ENCODE measurements at places on chromosomes 7 and 10.

DNA sequence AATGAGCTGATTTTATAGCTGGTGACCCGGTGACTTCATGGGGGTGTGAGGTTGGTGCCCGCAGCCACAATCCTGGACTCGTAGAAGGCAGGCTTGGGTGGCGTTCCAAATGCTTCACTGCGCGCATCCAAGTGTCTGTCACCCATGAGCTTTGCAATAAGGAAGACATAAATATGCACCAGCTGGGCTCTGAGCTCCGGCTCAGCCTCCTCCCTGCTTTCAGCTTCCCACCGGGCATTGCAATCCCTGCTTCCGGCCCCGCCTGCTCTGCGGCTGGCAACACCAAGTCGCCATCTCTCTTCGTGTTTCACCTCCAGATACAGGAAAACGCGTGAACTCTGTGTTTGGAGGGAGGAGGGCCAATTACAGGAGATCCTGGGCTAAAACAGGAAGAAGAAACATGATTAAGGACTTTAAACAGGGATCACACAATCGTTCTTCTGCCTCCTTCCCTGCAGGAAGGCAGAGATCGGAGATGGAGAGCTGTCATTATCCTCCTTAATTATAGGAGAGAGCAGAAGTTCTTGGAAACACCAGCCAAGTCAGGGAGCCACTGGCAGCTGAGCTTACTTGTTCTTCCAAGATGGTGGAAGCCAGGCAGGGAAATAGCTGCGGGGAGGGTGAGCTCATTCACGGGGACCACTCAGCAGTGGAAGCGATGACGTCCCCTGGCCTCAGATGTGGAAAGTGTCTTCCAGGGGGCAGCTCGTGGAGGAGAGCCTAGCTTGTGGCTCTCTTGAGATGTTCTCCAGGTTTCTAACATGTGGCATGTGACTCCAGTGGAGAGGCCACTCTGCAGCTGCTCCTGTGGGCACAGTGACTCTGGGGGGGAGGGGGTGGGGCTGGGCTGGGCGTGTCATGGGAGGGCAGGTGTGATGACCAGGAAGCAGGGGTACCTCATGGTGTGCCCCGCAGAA lies 134.9 kb downstream of the CAMK1D start:
- no peak for DNase-seq

DNA sequence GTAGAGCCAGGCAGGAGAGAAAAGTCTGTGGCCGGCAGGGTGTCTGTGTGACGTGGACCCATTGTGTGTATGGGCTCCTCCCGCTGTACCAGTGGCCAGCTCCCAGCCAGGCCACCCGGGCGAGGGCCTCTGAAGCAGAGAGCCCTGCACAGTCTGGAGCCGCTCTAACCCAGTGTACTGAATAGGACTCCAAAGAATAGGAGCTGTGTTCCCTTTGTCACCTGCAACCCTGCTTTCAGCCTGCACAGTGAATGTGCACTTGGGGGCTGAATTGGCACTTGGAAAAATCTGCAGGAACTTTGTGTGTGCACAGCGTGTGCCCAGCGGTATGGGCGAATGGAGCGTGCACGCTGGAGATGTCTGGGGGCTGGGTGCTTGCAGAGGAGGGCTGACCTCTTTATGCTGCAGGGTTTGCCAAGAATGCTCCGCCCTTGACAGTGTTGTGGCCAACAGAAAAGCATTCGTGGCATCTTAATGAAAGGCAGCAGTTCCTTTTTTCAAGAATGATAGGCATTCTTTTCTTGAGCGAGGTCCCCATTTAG lies 216.2 kb downstream of the AUTS2 start:
- DNase-seq, result peak; percentile 81

GRCh38 chr10:8962249-8962648 lies 907.8 kb downstream of the GATA3 start:
- DNase-seq, result no peak

DNA sequence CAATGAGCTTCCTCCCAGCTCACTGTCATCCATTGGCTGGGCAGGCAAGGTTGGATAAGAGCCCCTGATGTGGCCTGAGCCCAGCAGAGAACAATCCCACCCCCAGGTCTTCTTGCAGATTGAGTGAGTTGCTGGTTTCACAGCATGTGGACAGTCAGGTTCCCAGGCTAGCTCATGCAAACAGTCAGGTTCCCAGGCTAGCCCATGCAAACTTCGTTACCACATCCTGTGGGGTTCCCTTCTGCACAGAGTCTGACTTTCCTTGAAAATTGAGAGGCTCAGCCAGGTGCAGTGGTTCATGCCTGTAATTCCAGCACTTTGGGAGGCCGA lies 67.1 kb downstream of the TMEM130 start:
- DNase-seq, result no peak

DNA sequence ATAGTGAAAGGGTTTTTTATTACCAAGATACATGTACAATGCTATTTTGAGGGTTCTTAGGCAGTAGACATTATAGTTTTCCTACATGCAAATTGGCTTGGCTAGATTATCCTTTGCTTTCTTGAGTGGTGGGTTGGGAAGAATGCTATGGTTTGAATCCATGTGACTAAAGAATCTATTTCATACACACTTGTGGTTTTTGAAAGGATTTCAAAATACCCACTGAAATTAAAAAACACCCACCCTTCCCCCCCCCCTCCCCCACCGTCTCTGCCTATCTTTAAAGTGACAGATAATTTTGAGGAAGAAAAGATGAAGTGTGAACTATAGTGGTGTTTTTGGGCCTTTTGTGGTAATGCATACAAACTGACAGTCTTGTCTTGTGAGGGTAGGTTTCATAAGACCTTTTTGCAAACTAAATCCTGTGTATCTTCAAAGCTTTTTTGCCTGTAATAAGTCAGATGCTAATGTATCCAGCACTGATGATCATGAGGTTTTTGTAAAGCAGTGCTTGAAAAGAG lies 90.9 kb downstream of the TPST1 start:
- no peak for DNase-seq

All from neural progenitor cell (in vitro differentiated cells).